ENCODE measurements at places on chromosomes 16 and 17.

- peak; percentile 30 for DNase-seq
Measured at GRCh38 chr16:14186795-14187221, 115.7 kb downstream of the MRTFB start.

- DNase-seq, result no peak
Measured at GRCh38 chr17:20151174-20151573, 142.0 kb downstream of the SPECC1 start.

GRCh38 chr17:6100891-6101500, 30.8 kb downstream of the WSCD1 start:
- no peak for DNase-seq

DNA sequence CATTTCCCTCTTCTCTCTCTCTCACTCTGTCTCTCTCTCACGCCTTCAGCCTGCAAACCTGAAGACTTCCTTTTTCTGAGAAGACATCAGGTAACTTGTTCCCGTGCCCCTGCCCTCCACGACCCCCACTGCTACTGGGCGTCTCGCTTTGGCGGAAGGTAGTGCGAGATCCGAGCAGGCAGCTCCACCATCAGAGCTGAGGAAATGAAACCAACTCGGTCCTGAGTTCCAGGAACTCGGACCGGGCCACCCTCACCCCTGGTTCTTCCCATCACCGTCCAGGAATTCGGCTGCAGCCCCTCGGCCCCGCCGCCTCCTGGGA, 585 bp downstream of the MLKL start:
- no peak for DNase-seq

GRCh38 chr17:71866095-71866494, 254.7 kb upstream of the SOX9 start:
- no peak for DNase-seq

DNA sequence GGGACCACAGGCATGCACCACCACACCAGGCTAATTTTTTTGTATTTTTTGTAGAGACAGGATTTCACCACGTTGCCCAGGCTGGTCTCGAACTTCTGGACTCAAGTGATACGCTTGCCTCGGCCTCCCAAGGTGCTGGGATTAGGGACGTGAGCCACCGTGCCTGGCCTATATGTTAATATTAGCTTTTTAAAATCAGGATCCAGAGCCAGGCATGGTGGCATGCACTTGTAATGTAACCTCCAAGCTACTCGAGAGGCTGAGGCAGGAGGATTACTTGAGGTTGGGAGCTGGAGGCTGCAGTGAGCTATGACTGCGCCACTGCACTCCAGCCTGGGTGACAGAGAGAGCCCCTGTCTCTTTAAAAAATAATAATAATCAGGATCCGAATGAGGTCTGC, 8.5 kb upstream of the ADCY7 start:
- no peak for DNase-seq

- DNase-seq, result no peak
Measured at GRCh38 chr16:1657841-1658240, 20.2 kb upstream of the JPT2 start.

- DNase-seq, result no peak
Measured at GRCh38 chr17:62343764-62344270, 36.5 kb upstream of the EFCAB3 start.

- DNase-seq, result no peak
Measured at GRCh38 chr17:63976702-63977101, 4.0 kb upstream of the SCN4A start.

DNA sequence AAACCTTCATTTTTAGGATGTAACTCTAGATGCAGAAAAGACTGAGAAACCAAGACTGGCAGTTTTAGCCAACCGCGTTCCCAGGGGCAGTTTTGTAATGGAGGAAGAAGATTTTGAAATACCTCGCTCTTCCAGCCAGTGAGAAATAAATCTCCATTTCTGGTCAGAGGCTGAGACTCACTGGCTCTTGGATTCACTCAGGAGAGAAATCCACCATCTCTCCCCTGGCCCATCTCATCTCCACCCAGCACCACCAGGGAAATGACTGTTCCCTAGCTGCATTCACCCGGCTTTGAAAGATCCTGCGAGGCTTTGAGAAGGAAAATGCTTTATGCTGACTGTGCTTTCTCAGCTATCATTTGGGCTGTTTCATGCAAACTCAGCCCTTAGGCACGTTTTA, 185.2 kb downstream of the SOX9 start:
- DNase-seq, result peak; percentile 59
